ENCODE measurements at places on chromosomes 3 and 15.

GRCh38 chr15:28897861-28898585, 12.2 kb downstream of the APBA2 start:
- DNase-seq, result no peak

GRCh38 chr15:62994439-62994838, 48.1 kb upstream of the TPM1 start:
- DNase-seq, result no peak

- no peak for DNase-seq
Observed at GRCh38 chr3:40869939-40870338, 329.4 kb upstream of the CTNNB1 start.

- no peak for DNase-seq
Observed at GRCh38 chr3:189799366-189799765, 168.2 kb downstream of the TP63 start.

DNA sequence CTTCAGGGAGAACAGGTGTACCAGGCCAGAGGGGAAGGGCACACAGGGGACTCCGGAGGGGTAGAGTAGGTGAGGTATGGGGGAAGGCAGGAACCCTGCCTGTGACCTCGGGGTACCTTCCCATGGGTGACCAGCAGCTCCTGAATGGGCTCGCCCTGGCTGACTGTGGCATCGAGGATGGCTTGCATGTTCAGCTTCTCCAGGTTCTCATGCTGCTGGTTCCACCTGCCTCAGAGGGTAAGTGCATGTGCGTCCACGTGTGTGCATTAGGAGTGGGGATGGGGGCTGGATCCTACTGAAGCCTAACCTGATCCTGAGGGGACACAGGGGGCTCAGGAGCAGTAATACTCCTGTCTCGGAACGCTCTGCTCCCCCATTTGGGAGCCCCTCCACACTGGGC, 524 bp downstream of the ZMYND10 start:
- no peak for DNase-seq

DNA sequence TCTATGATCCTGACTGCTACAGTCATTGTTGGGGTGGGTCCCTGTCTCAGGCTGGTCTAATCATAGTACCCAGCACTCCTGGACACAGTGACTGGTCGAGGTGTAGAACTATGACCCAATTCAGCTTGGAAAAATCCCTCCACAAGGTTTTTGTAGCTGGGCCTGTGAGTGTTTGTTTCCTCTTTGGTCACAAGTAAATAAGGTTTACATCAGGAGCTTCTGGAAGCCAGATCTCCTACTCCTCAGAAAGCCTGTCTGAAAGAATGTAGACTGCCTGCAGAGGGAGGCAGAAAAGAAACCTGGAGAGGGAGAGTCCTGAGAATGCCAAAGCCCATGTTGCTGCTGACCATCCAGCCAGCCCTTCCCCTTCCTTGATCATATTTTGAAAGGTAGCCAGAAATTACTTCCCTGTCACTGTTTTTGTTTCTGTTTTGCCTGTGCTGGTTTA, 123.2 kb downstream of the RAP2B start:
- no peak for DNase-seq

- DNase-seq, result peak; percentile 67
Observed at GRCh38 chr15:76190751-76191538, 120.3 kb downstream of the ETFA start.

DNA sequence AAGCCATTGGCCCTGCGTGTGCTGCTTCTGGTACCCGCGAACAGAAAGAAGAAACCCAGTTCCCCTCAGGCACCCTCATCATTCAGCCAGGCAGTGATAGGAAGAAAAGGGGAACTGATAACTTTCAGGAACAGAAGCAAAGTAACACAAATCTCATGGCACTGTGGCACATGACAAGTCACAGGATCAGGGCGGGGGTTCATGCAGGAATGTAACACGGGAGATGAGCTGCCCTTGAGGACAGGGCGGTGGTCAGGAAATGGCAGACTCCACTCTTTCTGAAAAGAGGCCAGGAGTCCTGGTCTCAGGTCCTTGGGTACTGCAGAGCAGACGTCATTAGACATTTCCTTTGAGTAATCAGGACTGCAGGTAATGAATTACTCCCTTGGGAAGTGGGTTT, 95.5 kb downstream of the CCNL1 start:
- DNase-seq, result no peak

GRCh38 chr3:45776611-45777010, 19.7 kb downstream of the SLC6A20 start:
- no peak for DNase-seq

- DNase-seq, result no peak
Observed at GRCh38 chr15:51830276-51830806, 888 bp downstream of the TMOD3 start.

DNA sequence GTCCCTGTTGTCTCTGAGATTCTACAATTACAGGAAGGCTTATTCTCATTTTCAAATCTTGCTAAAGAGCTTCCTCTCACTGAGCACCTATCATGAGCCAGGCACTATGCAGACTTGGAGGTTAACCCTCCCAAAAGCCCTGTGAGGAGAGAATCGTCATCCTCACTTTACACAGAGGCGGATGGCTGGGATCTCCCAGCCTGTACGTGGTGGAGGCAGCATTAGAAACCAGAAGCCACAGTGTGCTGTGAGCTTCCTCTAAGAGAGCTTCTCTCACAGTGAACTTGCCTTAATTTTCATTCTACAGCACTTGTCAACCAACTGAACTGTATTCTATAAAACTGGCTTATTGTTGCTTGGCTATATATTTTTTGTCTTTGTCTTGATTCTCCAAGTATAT, 6.1 kb upstream of the DGKG start:
- no peak for DNase-seq

DNA sequence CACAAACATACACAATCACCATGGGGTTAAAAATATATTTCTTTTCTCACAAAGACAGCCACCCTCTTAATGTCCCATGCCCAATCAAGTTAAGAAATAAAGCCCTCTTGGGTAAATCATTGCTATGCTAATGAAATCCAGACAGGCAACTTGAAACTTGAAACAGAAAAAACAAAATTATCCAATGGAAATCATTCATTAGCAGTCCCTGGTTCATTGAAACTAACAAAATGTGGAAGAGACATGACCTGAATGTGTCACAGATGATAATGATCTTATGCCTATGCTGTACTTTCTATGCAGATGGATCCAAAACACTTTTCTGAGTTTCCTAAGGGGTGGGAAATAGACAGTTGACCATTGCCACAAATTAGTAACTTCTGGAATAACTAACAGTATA, 983.7 kb downstream of the MCTP2 start:
- no peak for DNase-seq

GRCh38 chr3:181943285-181943684, 231.6 kb downstream of the SOX2 start:
- no peak for DNase-seq

GRCh38 chr15:56425976-56426375, 39.0 kb downstream of the MNS1 start:
- no peak for DNase-seq

GRCh38 chr3:94772402-94772801, 709.5 kb downstream of the NSUN3 start:
- no peak for DNase-seq

GRCh38 chr3:194849166-194849875, 163.6 kb downstream of the FAM43A start:
- no peak for DNase-seq

DNA sequence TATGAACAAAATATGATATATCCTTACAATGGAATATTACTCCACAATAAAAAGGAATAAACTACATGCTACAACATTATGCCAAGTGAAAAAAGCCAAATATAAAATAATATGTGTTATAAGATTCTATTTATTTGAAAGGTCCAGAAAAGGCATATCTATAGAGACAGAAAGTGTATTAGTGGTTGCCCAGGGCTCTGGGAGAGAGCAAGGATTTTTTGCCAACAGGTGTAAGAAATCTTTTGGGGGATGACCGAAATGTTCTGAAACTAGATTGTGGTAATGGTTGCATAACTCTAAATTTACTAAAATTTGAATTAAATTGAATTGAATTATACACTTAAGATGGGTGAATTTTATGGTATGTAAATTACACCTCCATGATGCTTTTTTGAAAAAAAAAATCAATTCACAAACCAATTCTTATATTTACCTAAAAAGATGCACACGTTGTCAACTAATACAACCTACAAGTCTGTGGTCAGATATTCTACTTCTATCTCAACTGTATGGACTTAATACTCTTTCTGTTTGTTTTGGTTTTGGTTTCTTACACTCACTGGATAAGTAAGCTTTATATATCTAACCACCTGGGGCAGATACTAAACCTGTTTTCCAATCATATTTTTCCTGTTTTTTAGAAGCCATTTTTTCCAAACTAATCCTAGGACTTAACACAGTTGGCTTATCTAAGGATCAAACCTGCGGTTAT, 75.8 kb downstream of the FBN1 start:
- no peak for DNase-seq

DNA sequence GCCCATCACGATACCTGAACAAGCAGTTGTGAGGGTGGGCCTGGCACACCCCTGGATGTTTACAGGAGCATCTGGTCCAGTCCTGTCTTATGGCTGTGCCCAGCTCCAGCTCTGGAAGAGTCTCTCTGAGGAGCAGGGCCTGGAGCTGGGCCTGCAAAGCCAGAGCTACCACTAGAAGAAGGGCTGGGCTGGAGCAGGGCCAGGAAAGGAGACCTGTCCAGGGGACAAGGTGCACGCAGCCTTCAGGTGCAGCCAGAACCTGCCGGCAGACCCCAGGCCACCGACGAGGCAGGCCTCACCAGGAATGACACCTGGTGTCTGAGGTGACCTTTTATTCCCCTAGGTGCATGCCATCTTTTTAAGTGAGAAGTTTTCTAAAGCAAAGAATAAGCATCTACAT, 8.4 kb upstream of the BCL2L10 start:
- no peak for DNase-seq

DNA sequence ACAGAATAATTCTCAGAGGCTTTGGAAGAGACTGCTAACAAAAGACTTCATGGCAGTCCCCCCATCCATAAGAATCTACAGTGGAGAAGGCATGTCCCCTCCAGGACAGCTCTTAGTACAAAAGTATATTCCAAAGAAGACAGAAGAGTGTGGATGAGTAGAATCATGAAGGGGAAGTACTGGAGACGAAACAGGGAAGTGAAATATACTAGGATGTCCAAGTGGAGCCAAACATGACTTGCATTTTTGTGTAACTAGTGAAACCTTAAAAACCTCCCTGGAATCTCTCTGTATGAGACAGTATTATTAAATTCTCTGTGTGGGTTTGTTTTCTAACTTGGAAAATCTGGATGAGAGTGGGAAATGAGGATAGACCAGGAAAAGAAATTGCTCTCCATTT, 312.4 kb downstream of the RSL24D1 start:
- no peak for DNase-seq

GRCh38 chr15:91881569-91882297, 28.2 kb downstream of the SLCO3A1 start:
- no peak for DNase-seq

DNA sequence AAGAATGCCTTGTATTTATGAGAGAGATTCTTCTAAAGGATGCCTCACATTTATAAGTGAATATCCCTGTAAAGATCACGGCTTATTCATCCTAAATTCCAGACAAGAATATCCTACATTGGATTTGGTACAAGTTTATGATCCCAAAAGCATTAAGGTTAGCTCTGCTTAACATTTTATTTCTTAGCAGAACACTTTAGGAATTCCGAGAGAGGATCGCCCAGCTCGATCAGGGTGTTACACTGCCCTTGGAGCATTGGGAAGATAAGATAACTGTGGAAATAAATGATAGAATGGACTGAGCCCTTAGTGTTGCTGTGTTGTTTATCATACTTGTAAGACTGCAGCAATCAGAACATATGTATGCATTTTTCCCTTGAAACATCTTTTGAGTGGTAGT, 223.0 kb upstream of the CDIN1 start:
- DNase-seq, result no peak

DNA sequence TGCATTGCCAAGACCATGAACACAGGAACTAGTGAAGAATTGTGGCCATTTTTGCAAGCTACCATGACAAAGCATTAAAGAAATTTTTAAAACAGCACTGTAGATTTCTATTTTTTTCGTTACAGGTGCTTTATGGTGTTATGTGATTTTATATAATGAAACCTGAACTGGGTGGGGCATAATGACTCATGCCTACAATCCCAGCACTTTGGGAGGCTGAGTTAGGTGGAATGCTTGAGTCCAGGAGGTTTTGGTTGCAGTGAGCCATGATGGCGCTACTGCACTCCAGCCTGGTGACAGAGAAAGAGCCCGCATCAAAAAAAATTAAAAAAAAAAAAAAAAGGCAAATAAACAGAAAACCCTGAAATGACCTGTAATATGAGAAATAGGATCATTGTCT, 846.7 kb downstream of the EPHA3 start:
- no peak for DNase-seq

GRCh38 chr15:89128320-89129122, 40.3 kb downstream of the ABHD2 start:
- no peak for DNase-seq

DNA sequence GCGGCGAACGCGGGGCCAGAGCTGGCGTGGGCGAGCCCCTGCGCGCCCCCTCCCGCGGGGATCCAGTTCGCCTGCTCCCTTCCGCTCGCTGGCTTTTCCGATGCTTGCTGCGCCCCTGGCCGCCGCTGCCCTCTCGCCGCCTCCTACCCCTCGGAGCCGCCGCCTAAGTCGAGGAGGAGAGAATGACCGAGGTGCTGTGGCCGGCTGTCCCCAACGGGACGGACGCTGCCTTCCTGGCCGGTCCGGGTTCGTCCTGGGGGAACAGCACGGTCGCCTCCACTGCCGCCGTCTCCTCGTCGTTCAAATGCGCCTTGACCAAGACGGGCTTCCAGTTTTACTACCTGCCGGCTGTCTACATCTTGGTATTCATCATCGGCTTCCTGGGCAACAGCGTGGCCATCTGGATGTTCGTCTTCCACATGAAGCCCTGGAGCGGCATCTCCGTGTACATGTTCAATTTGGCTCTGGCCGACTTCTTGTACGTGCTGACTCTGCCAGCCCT, 721 bp downstream of the P2RY1 start:
- no peak for DNase-seq

- DNase-seq, result no peak
Observed at GRCh38 chr3:5494905-5495519, 307.5 kb downstream of the EDEM1 start.

- DNase-seq, result no peak
Observed at GRCh38 chr15:25714538-25714840, 148.6 kb downstream of the ATP10A start.

DNA sequence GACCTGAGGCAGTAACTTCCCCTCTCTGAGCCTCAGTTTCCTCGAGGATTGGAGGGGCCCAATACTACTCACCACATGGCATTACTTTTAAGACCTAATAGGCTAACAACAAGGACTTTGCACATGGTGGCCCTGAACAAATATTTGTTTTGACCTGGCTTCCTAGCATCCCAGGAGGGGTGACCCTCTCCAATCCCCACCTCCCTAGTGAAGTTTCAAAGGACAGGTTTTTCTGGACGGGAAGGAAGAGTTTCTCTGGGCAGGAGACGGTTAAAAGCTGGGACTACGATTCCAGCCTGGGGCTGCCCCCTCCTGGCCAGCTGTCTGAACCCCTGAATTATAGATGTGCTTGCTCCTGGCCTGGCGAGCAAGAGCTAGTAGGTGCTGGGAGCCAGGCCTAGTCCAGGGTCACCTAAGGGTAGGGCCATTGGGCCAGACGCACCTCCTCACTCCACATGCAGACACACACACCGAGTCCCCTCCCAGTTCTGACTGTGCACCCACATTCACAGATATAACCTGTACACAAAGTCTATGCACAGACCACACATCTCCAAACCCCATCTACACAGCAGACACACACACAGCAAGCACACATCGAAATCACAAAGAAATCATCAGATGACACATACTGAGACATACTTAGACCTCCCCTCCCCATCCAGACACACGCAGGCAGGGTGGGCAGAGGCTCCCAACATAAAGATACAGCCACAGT, 2.7 kb upstream of the ISL2 start:
- no peak for DNase-seq

All from anterior cingulate cortex (tissue), 58 donors.